Activated CD4-positive, alpha-beta memory T cell treated with anti-CD3 and anti-CD28 coated beads, Interleukin-2, amount 10 ng/mL, durations not matched to agents 7 days and 5 days (primary cell): ENCODE measurements at places on chromosomes 4 and X. TPM values are rescaled to one million over a fixed set of nuclear protein-coding genes. Genes with fewer than 3 reads are reported as not detected.

FAT1 gene
- total RNA-seq, result 0.03 TPM

SHISA3 gene
- total RNA-seq, result 0.58 TPM

MAGEA9 gene
- total RNA-seq, result not detected

RTL9 gene
- total RNA-seq, result not detected

HELT gene
- not detected for total RNA-seq

MAGEE1 gene
- 2.8 TPM for total RNA-seq

SLC9B1 gene
- total RNA-seq, result 1.9 TPM

SLC39A8 gene
- total RNA-seq, result 101 TPM
